ENCODE measurements at places on chromosomes 12 and 14.

DNA sequence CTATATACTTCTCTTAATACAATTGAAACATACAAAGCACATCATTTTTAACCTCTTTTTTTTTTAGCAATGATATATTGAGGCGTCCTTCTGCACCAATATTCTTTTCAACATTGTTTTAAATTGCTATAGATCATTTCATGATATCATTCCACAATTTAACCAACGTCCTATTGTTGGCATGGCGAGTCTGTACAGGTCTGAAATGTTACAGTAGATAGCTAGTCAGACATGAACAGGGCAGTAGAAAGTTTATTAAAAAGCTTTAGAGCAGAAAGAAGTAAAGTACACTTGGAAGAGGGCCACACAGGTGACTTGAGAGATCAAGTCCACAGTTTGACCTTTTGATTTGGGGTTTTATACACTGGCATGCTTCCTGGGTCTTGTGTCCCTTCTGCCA, 279.0 kb downstream of the PAWR start:
- no peak for DNase-seq

GRCh38 chr12:52660934-52661499, 9.0 kb upstream of the KRT2 start:
- DNase-seq, result no peak

DNA sequence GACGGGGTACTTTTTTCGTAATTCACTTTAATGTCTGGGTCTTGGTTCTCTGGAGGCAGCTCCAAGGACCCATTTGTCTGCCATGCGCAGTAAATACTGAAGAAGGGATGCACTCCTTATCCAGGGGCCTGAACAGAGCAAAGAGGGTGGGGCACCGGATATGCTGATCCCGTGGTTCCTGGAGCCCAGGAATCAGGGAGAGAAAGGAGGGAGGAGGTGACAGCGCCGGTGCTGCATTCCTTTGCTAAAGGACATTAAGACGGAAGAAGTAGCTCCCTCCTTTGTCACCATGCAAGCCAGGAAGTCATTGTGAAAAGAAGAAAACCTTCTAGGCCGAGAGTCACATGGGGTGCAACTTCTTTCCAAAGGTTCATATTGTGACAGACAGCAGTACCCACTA, 1057.7 kb downstream of the VRK1 start:
- DNase-seq, result no peak

- DNase-seq, result no peak
Measured at GRCh38 chr12:131929581-131930456, 743 bp downstream of the PUS1 start.
